Left renal pelvis (tissue), 4 donors: ENCODE measurements at places on chromosomes 7 and 10. TPM values are rescaled to one million over a fixed set of nuclear protein-coding genes. Genes with fewer than 3 reads are reported as not detected.

The HTR5A gene
- polyA plus RNA-seq = not detected

The LRRTM3 gene
- 0.55 TPM for polyA plus RNA-seq

The ATG9B gene
- polyA plus RNA-seq = 1.4 TPM

The LDB3 gene
- 0.68 TPM for polyA plus RNA-seq

The TAS2R4 gene
- 1.3 TPM for polyA plus RNA-seq

The ACSL5 gene
- polyA plus RNA-seq = 5.9 TPM

The ANXA8 gene
- 0.50 TPM for polyA plus RNA-seq

The TMEM213 gene
- polyA plus RNA-seq = 37.8 TPM

The OR2A42 gene
- 2.0 TPM for polyA plus RNA-seq

The CPA4 gene
- polyA plus RNA-seq = 1.5 TPM

The FAM170B gene
- polyA plus RNA-seq = not detected

The ASAH2 gene
- 2.8 TPM for polyA plus RNA-seq

The MICALL2 gene
- 5.4 TPM for polyA plus RNA-seq

The OR6B1 gene
- not detected for polyA plus RNA-seq

The CYP26C1 gene
- polyA plus RNA-seq = 0.06 TPM

The GBX1 gene
- polyA plus RNA-seq = 0.27 TPM

The CDCA7L gene
- 57.3 TPM for polyA plus RNA-seq

The PIP4K2A gene
- polyA plus RNA-seq = 22.6 TPM

The VIPR2 gene
- polyA plus RNA-seq = 13.3 TPM

The RBP3 gene
- 0.11 TPM for polyA plus RNA-seq

The TMEM184A gene
- polyA plus RNA-seq = 7.2 TPM

The TAS2R41 gene
- not detected for polyA plus RNA-seq

The NRF1 gene
- polyA plus RNA-seq = 22.0 TPM

The CPED1 gene
- polyA plus RNA-seq = 50.9 TPM

The ANXA8L1 gene
- not detected for polyA plus RNA-seq
